ENCODE measurements at places on chromosomes 6 and 20. TPM values are rescaled to one million over a fixed set of nuclear protein-coding genes. Genes with fewer than 3 reads are reported as not detected.

C6orf58 gene
- 0.82 TPM for total RNA-seq

- no peak for DNase-seq
These were observed 177.7 kb downstream of the MRPL14 start for GRCh38 chr6:43949551-43949991.

- DNase-seq: no peak
These were observed 26.5 kb upstream of the SMIM29 start for GRCh38 chr6:34275128-34275804.

DNA sequence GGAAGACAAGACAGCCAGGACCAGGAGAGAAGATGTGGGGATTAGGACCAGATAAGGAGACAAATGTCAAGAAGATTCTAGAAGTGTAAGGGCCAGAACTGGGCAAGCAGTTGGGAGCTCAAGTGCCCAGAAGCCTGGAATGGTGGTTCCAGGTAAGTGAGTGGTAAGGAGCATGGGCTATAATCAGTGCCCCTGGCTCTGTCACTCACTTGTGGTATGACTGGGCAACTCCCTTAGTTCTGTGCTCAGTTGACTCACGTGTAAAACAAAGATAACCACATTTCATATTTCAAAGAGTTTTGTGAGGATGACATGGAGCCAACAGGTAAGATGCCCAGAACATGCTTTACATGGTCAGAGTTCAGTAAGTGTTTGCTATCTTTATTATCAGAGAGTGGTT lies 11.2 kb downstream of the CCDC167 start:
- no peak for DNase-seq

- no peak for DNase-seq
These were observed 136.9 kb downstream of the CD83 start for GRCh38 chr6:14254505-14254904.

- DNase-seq: no peak
These were observed 154.8 kb downstream of the PTPRK start for GRCh38 chr6:128365520-128366160.

- DNase-seq: no peak
These were observed 209.0 kb downstream of the THBS2 start for GRCh38 chr6:169044381-169045230.

DNA sequence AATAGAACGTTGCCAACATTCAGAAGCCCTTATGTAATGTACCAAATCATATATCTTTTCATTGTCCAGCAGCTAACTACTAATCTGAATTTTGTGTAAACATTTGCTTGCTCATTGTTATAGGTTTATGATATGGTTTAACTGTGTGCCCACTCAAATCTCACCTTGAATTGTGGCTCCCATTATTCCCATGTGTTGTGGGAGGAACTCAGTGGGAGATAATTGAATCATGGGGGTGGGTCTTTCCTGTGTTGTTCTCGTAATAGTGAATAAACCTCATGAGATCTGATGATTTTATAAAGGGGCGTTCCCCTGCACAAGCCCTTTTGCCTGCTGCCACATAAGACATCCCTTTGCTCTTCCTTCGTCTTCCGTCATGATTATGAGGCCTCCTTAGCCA lies 91.9 kb upstream of the CLVS2 start:
- no peak for DNase-seq

- DNase-seq: no peak
These were observed 58.3 kb downstream of the CARMIL1 start for GRCh38 chr6:25337431-25337830.

SAPCD1 gene
- total RNA-seq: 2.4 TPM

DNA sequence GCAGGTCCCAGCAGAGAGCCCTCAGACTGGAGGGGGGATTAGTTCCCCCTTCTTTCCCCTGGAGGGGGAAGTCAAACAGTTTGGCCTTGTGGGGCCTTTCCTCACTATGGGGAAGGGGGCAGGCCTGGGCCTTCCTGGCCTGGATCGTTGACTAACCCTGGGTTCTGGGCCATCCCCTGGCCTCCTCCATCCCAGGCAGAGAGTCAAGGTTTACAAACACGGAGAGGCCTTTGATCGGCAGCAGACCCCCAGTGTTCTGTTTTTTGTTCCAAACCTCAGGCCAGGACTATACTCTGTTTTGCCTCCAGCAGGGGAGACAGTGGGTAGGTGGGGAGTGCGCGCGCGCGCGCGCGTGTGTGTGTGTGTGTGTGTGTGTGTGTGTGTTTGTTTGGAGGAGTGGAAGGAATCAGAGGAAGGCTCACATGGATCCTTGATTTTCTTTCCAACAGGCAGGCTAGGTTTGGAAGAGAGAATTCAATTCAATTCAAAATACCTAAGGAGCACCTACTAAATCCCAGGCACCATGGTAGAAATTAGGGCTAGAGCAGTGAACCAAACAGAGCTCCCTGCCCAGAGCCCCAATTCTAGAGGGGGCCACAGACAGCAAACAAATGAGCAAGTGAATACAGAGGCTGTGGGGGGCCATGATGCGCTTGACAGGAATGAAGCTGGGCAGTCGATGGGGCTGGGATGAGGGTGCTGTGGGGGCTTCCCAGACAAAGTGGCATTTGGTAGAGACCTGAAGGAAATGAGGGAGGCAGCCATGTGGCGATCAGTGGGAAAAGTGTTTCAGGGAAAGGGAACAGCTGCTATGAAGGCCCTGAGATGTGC lies 14.8 kb downstream of the TP53RK start:
- DNase-seq: no peak

DNA sequence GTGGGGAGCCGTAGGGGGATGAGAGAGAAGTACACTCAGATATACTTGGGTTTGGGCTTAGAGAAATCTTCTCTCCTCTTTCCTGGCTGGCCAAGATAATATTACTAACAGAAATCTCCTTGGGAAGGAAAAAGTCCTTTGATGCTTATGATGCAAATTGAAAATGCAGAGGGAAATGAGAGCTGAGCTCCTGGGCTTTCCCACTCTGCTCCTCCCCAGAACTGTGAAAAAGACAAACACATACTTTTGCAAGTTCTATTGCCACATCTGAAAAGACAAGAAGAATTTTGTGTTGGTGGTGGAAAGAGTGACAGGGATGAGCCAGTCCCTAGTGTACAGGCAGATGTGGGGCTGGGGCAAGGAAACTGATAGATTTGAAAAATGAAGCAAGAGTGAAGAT lies 185.9 kb downstream of the ANKRD60 start:
- no peak for DNase-seq

DNA sequence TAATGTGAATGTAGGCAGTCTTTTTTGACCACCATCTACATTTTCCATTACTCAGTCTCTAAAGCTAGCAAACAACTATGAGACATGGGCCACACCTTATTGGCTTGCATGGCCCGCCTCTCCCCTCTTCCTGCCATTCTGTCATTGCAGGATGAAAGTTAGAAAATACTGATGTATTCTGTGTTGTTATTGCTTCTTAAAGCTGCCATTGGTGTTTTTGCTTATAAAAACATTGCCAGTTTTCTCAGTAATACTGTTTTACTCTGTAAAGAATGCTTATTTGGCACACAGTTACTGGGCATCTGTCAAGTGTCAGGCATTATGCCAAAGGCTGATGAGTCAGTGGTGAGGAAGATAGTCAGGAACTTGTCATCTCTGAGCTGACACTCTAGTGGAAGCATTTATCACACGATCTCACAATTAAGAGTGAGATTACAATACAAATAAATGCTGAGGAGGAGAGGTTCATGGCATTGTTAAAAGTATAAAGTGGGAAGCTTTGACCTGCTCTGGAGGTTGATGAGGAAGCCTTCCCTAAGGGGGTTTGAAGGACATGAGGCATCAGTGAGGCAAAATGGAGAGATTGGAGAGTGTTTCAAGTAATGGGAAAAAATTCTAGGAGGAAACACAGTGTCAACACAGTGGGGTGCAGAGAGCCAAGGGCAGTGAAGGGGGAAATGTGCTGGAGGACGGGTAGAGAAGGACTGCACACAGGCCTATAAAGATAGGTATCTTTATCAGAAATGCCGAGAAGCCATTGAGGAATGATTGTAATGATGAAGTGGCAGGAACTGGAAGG lies 14.7 kb downstream of the KLHL32 start:
- no peak for DNase-seq

DNA sequence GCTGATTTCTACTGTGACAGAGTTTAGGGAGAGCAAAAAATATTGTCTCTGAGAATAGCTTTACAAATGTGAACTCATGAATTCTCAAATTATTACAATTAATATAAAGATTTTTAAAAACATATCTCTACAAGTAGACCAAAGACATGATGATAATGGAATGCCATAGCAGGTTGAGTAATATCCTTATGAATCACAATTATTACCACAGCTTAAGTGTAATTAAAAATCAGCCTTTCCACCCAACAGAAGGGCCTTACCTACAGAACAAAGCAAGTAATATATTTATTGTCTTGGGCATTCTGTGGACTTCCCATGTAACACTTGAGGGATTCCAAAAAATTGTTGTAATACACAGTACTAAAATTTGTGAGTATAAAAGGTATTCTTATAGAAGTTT lies 1099.6 kb upstream of the GJE1 start:
- no peak for DNase-seq

DNA sequence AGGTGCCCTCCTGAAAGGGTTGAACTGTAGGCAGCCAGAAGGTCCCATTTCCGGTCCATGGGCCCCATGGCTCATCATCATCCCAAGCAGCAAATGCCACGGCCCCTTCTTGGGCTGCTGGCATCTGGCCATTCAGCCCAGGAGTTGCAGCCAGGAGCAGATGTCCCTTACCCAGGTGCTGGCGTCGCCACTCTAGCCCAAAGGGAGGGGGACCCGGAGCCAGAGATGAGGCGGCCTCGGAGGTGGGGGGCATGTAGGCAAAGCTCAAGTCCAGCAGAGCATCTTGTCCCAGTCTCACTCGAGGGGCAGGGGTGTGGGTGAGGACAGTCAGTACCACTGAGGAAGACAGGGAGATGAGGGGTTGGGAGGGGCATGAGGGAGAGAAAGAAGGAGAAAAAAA lies 6.3 kb upstream of the RGL2 start:
- no peak for DNase-seq

HTR1E gene
- total RNA-seq: not detected

DNA sequence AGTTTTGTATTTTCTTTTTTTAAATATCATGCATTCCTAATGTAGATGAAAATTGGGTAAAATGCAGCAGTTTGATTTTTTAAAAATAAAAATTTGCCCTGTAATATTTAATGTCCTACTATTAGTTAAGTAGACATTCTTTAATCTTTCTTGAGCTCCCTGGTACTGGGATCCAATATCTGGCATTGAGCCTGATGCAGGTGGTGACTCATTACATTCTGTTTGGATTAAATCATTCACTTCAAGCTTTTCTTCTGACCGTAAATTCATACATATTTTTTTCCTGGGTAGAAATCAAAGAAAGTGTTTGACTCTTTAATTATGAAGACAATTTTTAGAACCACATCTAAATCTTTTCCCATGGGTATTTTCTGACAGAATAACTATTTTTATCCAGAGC lies 768.8 kb upstream of the SLC35B3 start:
- no peak for DNase-seq

- DNase-seq: no peak
These were observed 15.6 kb upstream of the RIPK1 start for GRCh38 chr6:3052481-3053230.

GRCh38 chr6:25344827-25345226 lies 65.7 kb downstream of the CARMIL1 start:
- DNase-seq: no peak

DNA sequence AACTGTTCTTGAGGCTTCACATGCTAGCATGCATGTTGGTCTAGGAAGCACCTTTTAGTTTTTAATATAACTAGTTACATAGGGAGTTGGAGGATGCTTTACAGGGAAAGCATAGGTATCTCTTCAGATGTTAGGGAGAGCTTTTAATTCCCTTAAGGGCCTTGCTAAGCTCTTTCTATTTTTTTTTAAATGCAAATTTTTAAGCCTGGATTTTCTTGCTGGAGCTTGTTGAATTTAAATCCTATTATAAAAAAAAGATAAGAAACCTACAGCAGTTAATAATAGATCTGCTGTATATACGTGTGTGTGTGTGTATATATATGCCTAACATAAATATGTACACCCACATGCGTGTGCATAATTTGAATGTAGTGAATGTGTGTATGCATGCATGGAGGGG lies 79.0 kb downstream of the FIG4 start:
- no peak for DNase-seq

DNA sequence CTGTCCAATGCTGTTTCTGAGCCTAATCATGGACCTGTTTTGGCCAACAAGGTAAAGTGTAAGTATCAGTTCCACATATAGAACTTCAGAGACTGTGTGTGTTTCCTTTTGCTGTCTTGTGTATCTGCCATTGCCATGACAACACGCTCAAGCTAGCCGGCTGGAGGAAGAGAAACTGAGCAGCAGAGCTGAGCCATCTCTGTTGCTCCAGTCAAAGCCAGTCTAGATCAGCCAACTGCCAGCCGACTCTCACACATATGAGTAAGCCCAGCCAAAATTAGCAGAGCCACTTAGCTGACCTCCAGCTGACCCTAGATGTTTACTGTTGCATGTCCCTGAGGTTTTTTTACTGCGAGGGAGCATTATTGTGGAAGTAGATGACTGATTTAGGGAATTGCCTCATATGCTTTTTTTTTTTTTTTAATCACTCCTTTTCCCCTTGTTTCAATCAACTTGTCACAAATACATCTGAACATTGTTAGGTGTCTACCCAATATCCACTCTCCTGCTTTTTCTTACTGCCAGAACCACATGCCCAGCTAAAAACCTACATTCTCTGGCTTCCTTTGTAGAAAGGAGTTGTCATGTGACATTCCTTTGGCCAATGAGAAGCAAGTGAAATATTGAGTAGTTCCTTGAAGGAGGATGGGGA lies 304.3 kb upstream of the SUPT3H start:
- no peak for DNase-seq

GRCh38 chr6:46894433-46894832 lies 27.3 kb downstream of the ADGRF5 start:
- DNase-seq: no peak

DNA sequence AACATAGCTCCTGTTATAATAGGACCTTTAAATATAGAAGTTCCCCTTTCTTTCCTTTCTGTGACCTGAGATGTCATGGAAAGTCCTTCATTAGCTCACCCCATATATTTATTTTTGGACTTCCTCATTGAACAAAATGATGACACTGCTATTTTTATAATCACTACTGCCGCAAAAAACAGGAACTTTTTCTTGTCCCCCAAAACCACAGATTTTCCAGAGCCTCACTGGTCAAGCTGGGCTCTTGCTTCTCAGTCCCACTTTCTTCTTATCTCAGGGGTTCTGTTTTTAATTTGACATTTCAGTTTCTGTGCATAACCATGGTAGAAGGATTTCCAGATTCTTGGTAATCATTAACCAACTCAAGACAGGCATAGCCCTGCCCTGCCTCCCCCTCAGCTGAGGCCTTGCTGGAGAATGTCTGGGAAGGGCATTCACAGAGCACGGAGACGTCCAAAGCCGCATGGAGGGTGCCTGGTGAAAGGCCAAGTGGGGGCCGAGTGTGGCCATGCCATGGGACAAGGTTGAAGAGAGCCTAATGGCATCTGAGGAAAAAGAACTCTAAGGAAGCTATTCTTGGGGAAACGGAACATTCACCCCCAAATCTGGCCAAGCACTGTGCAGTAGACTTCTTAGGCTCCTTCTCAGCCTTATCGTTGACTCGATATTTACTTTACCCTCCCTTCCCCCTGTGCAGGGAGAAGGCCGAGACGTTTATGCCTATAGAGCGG lies 73.7 kb downstream of the EDN1 start:
- no peak for DNase-seq
